ENCODE measurements at places on chromosomes 3 and 15.

- DNase-seq = no peak
These were observed 984.1 kb upstream of the GBE1 start for GRCh38 chr3:82745544-82745943.

GRCh38 chr3:182912474-182912873 lies 67.9 kb downstream of the DCUN1D1 start:
- no peak for DNase-seq

DNA sequence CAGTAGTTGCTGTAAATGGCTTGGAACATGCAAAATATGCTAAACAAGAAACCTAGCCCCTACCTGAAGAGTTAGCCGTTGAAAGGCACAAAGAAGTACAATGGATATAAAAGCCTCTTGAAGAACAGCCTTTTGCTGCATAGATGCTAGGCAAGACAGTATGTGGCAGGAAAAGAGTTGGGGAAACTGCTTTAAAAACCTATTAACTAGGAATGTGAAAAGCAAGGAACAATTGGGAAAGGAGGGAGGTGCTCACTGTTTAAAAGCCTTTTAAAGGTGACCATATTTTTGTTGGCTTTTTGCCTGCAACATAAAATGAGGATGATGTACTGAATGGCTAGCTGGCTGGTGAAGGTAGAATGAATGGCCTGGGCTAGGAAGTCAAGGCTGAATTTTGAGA lies 24.5 kb upstream of the SOX2 start:
- no peak for DNase-seq

DNA sequence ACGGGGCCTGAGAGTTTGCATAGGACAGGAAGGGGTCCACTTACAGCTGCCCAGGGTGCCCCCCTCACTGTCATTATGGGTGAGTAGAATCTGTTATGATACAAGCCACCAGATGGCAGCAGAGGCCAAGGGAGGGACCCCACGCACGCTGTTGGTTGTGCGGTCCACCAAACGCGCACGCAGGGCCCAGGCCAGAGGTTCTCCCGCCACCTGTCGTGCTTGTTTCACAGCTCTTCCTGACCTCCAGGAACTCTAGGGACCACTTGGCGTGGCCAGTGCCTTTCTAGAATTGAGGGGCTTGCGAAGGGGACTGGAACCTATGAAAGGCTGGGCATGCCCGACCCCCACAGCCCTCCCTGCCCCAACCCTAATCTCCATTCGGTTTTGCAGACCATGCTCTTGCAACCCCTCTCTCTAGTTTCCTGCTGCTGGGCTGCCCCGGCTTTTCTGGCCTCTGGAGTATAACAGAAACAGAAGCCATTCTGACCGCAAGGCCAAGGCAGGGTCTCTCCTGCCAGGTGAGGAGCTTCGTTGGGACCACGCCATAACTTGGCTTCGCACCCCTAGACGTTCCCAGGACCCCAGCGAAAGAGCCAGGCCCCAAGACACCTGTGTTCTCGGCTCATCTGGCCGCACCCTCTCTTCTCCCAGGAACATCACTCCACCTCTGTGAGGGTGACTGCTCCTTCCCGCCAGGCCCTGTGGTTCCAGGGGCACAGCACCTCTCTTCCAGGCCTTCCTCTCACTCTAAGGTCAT lies 46.0 kb downstream of the ALDH1L1 start:
- peak; percentile 11 for DNase-seq

GRCh38 chr15:78087951-78088772 lies 4.2 kb upstream of the SH2D7 start:
- DNase-seq = no peak

GRCh38 chr3:50491023-50491422 lies 12.4 kb downstream of the CACNA2D2 start:
- no peak for DNase-seq

- DNase-seq = no peak
These were observed 117.2 kb upstream of the LRIG1 start for GRCh38 chr3:66618066-66618465.

DNA sequence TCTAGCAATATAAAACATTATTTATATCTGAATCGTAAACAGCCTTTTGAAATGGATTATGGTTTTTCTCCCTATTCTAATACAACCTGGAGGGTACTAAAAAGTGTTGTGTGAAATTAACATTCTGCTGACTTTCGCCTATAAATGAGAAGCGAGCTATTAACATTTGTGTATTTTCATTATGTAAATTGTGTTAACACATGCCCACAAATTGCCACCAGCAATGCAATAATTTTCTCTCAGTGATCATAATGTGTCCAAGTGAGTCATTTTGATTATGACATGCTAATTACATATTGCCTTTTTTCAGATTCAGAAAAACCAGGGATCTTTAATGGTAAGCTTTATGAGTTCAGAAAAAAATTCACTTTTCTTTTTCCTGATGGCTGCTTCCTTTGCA lies 77.4 kb upstream of the SKOR1 start:
- DNase-seq = no peak

DNA sequence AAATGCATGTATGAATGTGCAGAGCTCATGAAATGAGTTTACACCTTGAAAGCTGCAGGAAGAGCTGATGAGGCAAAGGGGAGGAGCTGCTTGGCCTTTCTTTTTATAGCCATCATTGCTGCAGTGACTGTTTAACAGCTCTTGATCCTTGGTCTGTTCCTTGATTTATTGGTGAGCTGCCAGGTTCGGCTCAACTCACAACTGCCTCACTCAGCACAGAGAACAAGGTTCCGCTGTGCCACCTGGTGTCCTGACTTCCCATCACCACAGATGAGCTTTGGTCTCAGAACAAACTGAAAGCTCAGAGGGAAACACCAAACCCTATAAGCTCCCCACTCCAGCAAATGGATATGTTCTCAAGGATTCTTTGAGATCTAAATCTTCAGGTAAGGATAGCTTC lies 626.1 kb downstream of the MAGI1 start:
- DNase-seq = no peak

DNA sequence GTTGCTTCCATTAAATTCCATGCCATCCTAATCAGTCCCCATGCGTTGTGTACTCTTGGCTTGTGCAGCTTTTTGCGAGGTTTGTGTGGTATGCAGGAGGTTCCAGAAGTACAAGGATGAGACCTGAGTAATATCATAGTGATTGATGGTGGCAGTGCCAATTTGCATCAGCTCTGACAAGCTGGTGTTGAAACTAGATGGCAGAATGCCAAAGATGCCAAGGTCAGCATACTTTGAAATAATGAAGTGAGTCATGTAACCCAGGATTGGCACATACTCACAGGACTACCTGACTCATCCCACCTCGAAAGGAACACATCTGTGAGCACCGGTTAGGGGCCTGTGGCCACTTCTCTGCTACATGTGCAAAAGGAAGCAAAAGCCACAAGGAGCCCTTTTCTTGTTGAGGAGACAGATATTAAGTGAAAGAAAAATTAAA lies 14.3 kb downstream of the KAT2B start:
- DNase-seq = peak; percentile 37

GRCh38 chr15:75114327-75114726 lies 87.4 kb upstream of the C15orf39 start:
- no peak for DNase-seq

- no peak for DNase-seq
These were observed 268.6 kb upstream of the SLITRK3 start for GRCh38 chr3:165464736-165465135.

DNA sequence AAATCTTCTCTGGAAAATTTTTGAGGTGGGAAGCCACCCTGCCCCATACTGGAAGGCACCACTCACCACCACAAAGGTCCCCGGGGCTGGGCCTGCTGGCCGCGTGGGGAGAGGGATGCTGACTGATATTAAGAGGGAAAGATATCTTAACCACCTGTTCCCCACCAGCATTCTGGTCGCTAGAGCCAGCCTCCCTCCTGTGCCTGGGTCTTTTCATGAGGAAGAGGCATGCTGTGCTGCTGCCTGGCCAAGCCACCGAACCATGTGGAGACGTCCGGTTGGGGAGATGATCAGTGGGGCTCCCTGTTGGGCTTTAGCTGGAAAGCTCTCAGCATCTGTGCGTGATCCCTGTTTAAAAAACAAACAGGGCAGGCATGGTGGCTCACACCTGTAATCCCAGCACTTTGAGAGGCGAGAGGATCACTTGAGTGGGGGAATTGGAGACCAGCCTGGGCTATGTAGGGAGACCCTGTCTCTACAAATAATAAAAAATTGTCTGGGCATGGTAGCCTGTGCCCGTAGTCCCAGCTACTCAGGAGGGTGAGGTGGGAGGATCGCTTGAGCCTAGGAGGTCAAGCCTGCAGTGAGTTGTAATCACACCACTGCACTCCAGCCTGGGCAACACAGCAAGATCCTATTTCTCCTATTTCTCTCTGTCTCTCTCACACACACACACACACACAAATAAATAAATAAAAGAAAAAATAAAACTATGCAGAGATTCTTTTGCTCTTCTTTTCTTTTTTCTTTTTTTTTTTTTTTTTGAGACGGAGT lies 1.0 kb downstream of the KLHL18 start:
- DNase-seq = no peak

DNA sequence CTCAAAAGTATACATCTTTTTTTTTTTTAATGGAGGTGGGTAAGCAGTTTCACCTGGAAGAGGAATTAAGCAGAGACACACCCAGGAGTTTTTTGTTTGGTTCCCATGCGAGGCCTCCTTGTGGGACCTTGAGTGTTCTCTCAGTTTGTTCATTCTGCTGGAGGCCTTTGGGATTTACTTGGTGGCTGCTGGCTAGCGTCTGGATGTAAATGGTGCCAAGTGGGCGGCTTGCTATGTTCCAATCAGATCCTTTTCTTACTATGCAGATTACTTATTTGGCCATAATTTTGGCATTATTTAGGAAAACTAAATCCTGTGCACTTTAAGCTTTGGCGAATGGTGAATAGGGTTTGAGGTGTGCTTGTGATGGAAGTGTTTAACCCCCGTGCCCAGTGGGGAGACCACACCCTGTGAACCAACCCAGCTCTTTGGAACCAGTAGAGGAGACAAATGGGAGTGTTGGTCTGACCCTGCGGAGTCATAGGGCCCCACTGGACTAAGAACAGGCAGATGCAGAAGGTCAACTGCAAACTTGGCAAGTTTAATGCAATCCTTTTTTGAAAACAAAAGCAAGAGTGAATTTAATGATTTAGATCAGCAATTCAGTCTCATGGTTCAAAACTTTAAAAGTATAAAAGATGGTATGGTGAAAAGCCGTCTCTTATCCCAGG lies 79.4 kb downstream of the EBLN2 start:
- DNase-seq = no peak

GRCh38 chr3:159941038-159942000 lies 47.3 kb upstream of the IL12A start:
- DNase-seq = no peak

- DNase-seq = no peak
These were observed 50.5 kb upstream of the CSPG4 start for GRCh38 chr15:75763137-75763611.

GRCh38 chr3:71208211-71209095 lies 375.1 kb downstream of the FOXP1 start:
- DNase-seq = no peak

GRCh38 chr3:123449102-123449996 lies 459 bp upstream of the ADCY5 start:
- no peak for DNase-seq
